ENCODE measurements at places on chromosomes 3 and 15. TPM values are rescaled to one million over a fixed set of nuclear protein-coding genes. Genes with fewer than 3 reads are reported as not detected.

The CCDC66 gene
- total RNA-seq: 3.5 TPM

DNA sequence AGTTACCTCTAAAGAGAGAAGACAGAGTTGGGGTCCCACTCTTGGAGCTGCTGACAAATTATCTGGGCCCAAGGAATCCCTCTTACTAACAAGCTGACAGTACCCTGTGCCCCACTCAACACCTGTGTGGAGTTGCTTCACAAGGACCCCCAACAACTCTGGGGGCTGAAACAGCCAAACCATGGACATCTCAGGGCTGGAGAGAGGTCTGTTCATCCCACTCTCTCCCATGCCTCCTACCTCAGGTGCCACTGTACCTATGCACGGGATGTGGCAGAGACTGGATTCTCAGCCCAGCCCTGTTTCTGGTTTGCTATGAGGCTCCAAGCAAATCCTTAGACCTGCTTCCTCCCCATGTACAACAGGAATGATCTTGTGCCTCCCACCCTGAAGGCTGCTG lies 101.7 kb downstream of the ETFA start:
- no peak for DNase-seq

The LMAN1L gene
- not detected for total RNA-seq

DNA sequence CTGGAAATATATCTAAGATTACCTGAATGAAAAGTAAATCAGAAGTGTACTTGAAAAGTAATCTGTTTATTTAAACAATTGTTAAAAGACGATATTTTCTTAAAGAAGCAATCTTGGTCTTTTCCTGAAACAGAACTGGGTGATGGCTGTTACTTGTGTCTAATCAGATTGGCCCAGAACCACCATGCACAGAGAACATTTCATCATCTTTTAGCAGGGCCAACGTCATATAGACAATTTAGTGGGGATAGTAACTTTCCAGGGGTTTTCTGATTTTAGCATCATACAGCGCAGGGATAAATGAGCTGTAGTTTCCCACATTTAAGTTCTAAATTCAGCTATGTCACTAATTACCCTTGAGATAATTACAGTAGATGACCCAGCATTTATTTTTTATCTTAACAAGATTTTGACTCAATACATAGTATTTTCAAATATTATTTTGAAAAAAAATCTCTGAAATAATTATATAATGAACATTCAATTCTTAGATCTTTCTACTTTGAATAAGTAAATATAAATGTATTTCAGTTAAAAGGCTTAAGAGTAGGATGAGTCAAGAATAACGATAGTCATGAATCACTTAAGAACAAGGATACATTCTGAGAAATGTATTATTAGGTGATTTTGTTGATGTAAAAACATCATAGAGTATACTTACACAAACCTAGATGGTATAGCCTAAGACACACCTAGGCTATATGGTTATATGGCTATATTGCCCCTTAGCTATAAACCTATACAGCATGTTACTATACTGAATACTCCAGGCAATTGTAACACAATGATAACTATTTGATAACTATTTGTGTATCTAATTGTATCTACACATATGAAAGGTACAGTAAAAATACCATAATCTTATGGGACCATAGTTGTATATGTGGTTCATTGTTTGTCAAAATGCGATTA lies 103.8 kb upstream of the MME start:
- no peak for DNase-seq

DNA sequence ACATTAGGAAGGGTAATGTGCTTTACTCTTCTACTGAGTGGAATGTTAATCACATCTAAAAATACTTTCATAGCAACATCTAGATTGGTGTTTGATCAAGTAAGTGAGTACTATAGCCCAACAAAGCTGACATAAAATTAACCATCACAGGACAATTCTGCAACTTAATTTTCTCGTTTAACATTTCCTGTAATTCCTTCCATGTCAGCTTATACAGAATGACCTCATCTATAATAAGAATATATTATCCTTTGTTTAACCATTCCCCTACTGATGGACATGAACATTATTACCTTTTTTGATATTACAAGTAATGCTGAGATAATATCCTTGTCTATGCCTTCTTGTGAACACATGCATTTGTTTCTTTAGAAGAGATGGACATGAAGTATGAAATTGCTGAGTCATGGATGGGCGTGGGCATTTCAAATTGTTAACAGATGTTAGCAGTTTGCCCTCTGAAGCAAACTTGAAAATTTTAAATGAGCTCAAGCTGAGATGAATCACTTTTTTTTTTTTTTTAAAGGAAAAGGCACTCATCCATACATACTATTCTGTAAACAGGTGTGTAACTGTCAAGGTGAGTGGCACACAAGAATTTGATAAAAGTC lies 85.1 kb downstream of the OXNAD1 start:
- no peak for DNase-seq

- DNase-seq: no peak
Observed at GRCh38 chr3:27565201-27565852, 81.1 kb upstream of the SLC4A7 start.

DNA sequence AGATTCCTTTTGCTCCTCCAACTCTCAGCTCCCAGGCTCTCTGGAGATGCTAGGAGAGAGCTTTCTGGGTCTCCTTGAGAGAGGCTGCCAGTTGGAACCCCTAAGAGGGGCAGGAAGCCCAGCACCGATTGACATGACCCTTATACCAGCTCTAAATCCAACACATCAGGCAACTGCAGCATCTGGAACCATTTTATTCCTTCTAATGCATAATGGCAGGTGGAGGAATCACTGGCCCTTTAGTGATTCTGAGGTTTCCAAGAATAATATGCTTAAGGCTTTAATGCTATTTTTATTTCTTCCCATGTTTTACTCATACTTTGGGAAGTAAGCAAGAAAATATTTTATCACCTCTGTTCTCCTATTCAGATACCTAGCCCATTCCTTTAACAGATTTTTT lies 60.3 kb upstream of the TEX264 start:
- DNase-seq: no peak

- no peak for DNase-seq
Observed at GRCh38 chr3:171133796-171134569, 107.5 kb upstream of the SLC2A2 start.

DNA sequence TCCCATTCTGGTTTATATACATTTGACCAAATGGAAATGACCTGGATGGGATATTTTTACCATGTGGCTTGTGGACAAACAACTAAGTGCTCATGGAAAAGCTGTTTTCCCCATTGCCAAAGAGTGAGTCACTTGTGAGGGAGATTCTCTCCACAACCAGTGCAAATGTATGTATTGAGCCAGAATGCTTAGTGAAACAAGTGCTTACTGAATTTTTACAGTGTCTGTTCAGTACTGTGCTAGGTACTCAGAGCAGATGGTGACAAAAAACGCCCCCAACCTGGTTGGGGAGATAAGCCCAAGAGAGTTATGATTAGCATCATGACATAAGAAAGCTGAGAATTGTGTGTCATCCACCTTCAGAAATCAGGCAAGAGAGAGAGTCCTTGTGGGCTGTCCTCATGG lies 2.3 kb downstream of the CHP1 start:
- DNase-seq: no peak

The SLC6A1 gene
- total RNA-seq: not detected

GRCh38 chr3:136078421-136079364 lies 113.2 kb downstream of the PPP2R3A start:
- no peak for DNase-seq

The DAPK2 gene
- total RNA-seq: 7.3 TPM

DNA sequence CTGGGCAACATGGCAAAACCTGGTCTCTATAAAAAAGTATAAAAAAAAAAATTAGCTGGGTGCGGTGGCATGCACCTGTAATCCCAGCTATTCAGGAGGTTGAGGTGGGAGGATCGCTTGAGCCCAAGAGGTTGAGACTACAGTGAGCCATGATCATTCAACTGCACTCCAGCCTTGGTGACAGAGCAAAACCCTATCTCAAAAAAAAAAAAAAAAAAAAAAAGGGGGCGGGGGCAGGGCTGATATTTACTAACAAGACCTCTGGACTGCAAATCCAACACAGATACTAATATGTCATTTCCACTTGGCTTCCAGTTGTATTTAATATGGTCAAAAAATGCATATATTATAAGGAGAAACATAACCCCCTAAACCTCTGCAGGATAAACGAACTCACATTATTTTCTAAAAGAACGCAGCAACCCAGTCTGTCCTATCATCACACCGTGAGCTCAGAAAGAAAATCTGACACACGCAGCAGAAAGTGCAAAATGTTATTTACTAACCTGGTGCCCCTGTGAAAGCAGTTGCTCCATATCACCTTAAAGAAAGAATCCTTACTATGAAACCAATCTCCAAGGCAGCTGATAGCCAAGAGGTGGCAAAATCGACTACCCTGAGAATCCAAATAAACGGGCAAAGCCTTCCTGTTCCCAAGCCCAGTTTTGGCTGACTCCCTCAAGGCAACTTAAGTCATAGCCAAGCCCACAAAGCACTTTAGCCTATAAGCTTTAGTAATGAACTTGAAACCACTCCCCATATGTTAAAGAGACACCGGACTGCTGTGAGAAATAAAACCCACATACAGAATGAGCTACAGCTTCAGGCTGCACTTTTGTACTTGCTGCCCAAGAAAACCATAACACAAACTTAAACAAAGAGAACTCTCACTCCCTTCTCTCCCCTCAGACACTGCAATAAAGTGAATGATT lies 39.3 kb downstream of the PLD1 start:
- peak; percentile 67 for DNase-seq

The PLD1 gene
- 9.0 TPM for total RNA-seq

DNA sequence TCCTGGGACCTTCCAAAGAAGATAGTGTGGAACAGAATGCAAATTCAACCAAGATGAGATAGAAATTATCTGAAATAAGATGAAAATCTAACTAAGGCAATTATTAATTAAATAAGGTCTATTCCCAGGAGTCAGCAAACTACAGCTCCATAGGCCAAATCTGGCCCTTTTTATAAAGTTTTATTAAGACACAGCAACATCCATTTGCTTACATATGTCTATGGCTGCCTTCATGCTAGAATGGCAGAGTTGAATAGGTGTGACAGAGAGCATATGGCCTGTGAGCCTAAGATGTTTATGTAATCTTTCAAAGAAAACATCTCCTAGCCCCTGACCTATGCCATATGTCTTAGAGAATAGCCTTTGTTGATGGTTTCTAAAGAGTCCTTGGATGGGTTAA lies 503.0 kb downstream of the EDEM1 start:
- no peak for DNase-seq

The OR5H15 gene
- total RNA-seq: not detected

GRCh38 chr3:123536153-123536895 lies 48.5 kb downstream of the HACD2 start:
- DNase-seq: no peak

DNA sequence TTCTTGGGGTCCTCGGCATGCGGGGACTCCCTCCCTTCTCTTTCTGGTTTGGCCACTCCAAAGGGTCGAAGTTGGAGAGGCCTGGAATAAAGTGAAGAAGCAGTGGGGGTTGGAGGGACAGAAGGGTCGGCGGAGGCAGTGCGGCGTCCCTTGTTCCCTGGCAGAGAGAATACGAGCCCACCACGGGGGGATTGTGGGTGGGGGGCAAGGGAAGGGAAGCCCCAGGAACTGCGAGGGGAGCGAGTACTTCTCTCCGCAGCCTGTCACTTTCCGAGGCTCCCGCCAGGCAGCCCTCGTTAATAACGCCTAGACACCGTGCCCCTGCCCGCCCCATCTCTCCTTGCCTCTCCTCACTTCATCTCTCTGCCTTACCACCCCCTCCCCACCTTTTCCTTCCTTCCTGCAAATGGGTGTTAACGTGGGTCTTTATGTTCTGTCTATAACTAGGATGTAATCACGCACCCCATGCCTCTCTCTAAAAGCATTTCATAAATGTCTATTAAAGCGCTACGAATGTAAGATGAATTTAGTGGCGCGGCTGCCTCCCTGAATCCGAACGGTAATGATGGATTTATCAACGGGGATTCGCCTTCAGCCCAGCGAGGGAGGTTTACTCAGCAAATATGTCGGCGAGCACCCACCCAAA lies 13.7 kb downstream of the NR2F2 start:
- no peak for DNase-seq

- DNase-seq: no peak
Observed at GRCh38 chr3:177362626-177363025, 165.3 kb upstream of the TBL1XR1 start.

DNA sequence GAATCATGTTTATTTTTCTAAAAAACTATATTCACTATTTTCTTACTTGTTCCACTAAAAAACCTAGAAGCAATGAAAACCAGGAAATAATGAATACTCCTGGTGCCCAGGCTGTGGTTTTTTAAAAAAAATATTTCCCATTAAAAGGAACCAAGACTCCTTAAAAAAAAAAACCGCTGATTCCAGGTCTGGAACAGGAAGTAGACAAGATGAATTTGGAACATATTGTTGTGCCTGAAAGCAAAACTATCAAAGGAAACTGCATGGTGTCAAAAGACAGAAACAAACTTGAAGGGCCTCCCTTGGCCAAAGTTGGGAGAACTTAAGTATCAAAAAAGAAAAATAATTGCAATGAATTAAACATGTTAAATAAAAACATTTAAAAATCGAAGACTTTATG lies 245.3 kb upstream of the P2RY1 start:
- DNase-seq: no peak

DNA sequence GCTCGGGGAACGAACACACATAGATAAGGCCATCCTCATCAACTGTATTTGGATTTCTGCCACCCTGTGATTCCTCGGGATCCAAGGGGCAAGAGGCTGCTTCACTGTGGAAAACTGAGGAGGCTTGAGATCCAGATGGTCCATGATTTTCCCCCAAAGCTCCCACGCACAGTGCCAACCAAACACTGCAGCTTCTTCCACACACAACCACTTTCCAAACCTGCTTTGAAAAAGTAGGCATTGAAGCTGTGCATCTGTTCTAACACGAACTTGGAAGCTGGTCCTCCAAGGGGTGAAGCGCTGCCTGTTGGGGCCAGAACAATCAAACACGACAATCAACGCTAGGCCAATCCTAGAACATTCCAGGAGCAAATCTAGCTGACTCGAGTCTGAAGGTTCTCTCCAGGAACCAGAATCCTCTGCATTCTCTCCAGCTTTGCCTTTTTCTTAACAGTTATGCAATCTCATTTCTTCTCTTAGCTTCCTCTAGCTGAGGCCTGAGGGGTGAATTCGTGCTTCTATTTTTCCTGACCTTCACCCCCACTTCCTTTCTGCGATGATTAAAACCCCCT lies 104.4 kb downstream of the LRRK1 start:
- DNase-seq: no peak

GRCh38 chr3:72655131-72655551 lies 193.1 kb downstream of the SHQ1 start:
- no peak for DNase-seq

DNA sequence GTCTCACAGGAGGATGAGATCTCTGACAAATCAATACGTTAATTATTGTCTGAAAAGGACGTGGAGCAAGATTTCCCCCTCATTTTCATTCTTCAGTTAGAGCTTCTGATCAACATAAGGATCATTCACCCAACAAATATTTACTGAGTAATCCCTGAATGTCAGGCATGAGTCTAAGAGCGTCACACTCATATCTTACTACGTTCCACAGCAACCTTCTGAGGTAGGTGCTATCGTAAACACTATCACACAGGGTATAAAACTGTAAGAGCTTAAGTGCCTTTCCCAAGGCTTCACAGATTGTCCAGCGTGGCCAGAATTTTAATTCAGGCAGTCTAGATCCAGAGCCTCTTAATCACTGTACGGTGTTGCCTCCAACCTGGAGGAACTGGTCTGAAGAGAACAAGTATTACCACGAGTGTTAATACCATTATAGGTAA lies 10.6 kb upstream of the TM4SF1 start:
- peak; percentile 89 for DNase-seq

GRCh38 chr3:49518441-49518840 lies 35.8 kb upstream of the BSN start:
- DNase-seq: no peak

- no peak for DNase-seq
Observed at GRCh38 chr3:67858492-67858891, 204.1 kb upstream of the SUCLG2 start.

All from epithelial cell of proximal tubule (primary cell).